Suppressor macrophage treated with lipopolysaccharide for 4 hours (primary cell): ENCODE measurements at places on chromosomes 12 and 14.

GRCh38 chr12:51536159-51536558 lies 54.9 kb upstream of the SCN8A start:
- DNase-seq, result no peak

DNA sequence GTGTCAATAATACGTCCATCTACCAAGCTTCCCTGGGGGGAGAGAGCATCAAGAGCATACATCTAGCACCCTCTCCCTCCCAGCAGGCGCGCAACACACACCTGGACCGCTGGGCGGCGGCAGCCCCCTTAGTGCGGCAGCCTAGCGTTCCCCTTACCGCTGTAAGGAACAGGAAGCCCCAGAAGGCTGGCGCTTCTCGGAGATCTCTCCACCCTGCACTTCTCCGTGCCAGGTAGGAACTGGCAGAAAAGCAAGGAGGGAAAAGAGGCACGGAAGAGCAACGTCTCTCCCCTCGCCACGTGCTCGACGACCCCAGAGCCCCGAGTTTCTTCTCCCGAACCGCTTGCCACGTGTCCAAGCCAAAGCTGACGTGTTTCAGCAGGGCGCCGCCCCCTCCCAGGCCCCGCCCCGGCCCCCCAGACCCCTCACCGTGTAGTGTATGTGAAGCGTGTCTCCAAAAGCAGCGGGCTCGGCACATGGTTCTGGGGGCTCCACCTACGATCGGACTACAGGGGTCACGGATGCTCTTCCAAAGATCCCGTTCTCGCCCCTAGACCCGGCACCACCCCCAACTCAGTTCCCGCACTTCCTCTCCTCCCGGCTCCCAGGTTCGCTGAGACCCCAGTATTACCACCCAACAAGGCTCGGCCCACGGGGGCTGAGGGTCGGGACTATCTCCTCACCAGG lies 532 bp downstream of the FKBP11 start:
- DNase-seq, result no peak

GRCh38 chr12:14828892-14829291 lies 14.4 kb downstream of the ART4 start:
- DNase-seq, result no peak

GRCh38 chr14:92463141-92463540 lies 50.4 kb upstream of the RIN3 start:
- DNase-seq, result peak; percentile 22

DNA sequence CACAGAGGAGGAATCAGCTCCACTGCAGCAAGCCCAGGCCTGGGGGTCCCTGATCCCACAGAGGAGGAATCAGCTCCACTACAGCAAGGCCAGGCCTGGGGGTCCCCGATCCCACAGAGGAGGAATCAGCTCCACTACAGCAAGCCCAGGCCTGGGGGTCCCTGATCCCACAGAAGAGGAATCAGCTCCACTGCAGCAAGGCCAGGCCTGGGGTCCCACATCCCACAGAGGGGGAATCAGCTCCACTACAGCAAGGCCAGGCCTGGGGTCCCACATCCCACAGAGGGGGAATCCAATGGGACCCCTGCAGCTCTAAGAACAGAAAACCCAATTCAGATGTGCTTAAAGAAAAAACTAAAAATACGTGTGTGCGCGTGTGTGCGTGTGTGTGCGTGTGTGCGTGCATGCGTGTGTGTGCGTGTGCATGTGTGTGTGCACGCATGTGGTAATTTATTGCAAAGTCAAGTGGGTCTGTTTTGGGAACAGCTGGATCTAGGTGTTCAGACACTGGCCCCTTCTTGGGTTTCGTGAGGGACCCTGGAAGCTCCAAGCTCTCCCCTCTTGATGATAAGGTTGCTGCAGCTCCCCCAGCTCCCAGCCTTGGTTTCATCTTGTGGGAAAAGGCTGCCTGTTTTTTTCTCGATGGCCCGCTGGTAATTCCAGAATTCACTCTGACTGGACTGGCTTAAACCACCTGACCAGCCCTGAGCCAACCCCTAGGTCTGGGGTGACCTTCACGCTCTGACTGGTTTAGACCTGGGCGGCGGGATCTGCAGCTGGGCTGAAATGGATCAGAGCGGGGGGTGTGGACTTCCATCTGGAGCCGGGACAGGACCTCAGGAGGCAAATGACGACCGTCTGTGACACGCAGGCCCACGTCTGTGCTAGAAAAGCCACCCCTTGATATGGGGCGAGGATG lies 47.1 kb downstream of the GALNT9 start:
- no peak for DNase-seq

DNA sequence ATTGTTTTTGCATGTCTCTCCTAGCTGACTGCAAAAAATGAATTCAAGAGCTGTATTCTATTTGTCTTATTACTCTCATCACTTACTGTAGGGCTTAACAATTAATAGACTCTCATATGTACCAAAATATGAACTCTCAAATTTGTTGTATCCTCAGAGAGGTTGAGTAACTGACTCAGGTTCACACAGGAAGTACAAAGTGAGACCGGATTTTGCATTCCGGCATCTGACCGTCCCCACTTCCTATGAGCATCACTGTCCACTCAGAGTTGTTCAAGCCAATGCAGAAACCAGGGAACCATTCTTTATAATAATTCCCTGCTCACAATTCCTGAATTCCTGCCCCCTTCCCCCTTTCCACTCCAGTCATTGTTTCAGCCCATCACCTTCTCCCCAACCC lies 113.3 kb upstream of the AMIGO2 start:
- no peak for DNase-seq

DNA sequence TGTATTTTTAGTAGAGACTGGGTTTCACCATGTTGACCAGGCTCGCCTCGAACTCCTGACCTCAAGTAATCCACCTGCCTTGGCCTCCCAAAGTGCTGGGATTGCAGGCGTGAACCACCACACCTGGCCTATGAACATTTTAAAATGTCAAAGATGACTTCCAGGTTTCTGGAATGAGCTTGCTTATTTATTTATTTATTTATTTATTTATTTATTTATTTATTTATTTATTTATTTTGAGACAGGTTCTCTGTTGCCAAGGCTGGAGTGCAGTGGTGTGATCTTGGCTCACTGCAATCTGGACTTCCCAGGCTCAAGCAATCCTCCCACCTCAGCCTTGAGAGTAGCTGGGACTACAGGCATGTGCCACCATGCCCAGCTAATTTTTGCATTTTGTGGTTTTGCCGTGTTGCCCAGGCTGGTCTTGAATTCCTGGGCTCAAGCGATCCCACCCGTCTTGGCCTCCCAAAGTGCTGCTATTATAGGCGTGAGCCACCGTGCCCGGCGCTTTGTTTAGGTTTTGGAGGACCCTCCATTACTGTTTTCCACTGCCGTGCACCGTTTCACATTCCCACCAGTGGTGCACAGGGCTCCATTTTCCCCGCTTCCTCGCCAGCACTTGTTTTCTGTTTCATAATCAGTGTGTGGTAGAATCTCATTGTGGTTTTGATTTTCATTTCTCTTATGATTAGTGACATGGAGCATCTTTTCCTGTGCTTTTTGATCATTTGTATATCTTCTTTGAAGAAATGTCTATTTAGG lies 6.4 kb upstream of the CFAP251 start:
- peak; percentile 38 for DNase-seq

GRCh38 chr12:111687255-111687654 lies 1.4 kb downstream of the ACAD10 start:
- no peak for DNase-seq

- DNase-seq, result no peak
Measured at GRCh38 chr12:47509398-47509851, 196.4 kb downstream of the RPAP3 start.

- no peak for DNase-seq
Measured at GRCh38 chr12:71760471-71760870, 5.8 kb downstream of the RAB21 start.
